ENCODE measurements at places on chromosomes 4 and X.
A peak's percentile ranks its signal among the peaks of the same experiment; 100 is the strongest.

GRCh38 chr4:102819588-102820365 lies 7.6 kb downstream of the UBE2D3 start:
- DNase-seq: peak; percentile 15

DNA sequence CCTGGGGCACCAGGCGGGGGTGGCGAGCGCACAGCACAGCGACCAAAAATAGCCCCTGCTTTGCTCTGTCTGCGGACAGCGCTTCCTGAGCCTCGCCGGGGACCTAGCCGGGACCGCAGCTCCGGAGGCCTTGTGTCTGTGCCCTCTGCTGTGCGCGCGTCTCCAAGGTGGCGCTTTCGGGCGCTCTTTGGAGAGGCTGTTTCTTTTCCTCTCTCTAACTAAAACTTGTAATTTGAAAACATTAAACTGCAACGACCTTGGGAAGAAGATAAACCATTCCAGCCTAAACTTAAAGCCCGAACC lies 3.4 kb downstream of the ARX start:
- no peak for DNase-seq

DNA sequence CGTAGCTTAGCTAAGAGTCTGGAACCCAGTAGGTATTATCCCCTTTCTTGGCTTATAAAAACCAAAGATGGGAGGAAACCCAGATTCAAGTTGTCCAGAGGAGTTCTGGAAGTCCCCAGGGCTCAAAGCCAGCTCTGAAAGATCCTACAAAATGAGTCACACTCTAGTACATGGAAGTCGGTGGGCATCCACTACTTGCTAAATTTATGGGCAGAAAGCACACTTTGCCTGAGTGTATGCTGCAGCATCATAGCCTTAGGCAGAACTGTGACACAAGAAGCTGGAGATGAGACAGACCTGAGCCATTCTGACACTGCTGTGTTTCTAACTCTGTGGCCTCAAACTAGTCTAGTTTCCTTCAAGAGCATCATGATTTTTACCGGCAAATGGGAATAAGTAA lies 429.3 kb downstream of the AFF2 start:
- DNase-seq: no peak

- no peak for DNase-seq
Measured at GRCh38 chr4:20723019-20723418, 22.8 kb downstream of the PACRGL start.

GRCh38 chr4:120509222-120509621 lies 413.3 kb downstream of the PRDM5 start:
- no peak for DNase-seq

DNA sequence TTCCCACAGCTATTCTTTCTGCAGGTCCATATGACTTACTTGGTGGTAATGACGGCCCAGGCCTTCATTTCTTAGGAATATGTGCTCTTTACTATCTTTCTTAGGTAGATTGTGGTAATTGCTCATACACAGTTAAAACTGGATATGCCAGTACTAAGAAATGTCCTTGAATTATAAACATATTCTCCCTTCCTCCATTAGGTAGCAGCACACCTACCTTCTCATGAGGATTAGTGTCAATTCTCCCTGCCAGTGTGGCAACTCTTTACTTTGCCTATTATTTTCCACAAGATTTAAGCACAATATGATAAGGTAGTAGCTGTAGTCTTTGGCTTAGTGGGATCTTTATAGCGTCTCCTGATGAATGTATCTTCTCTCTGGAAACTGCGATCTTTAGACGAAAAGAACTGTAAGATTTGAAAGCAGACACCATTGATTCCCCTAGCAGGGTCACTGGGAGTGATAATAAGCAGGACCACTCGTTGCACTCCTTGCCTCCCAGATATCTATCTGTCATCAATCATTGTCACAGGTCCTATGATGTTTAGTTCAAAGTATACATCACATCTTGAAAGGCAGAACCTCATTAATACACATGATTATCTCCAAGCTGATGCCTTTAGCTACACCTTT lies 1240.7 kb downstream of the C4orf33 start:
- no peak for DNase-seq

GRCh38 chrX:134484039-134484438 lies 24.1 kb downstream of the HPRT1 start:
- DNase-seq: no peak

DNA sequence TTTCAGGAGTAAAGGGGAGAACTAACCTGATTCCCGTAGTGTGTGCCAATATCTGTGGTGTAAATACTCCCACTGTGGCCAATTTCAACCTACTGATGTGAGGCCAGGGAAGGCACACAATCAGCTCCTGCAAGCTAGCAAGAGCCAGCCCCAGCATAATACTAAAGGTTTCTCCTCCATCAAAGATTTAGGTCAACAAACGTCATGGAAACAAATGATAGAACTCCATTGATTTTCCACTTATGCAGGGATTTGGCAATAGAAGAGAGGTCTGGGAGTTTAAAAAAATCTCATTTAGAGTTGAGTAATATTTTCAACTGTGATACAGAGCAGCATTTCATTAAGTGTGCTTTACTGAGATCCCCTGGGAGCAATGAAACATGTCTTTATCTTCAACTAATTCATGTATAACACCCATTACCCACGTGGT lies 15.8 kb upstream of the VEGFD start:
- DNase-seq: no peak

DNA sequence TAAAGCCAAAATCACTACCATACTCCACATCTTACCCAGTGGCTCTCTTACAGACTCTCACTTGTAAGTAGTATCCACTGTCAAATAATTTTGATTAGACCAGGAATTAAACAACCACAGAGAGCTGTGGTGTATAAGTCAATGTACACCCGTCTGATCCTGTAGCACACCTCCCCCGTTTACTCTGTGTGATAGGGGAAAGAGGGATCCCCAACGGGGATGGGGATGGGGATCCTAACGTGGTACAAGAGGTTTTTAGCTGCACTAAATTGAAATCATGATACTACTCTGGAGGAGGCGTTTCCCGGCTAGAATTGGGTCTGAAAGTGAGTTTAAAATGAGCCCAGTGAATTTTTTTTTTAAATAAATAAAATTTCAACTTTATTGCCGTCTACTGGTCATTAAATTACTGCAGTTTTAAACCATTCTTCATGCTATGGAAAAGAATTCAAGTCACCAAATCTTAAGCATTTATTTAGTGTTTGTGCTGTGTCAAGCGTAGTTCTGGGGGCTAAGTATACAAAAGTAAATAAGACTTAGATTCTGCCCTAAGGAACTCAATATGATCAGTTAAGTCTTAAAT lies 76.6 kb downstream of the INTS12 start:
- DNase-seq: no peak

DNA sequence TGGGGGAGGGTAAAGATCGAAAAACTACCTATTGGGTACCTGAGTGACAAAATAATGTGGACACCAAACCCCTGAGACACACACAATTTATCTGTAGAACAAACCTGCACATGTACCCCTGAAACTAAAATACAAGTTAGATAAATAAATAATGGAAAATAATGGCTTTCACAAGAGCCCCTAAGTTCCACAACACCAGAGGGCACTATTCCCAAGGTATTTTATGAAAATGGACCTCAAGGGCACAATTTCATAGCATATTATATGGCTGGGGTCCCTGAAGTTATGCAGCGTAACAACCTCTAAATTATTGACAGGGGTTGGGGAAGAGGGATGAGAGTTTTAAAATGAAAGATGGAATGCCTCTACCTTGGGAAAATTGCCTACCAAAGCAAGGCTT lies 81.3 kb upstream of the TMEM33 start:
- no peak for DNase-seq

GRCh38 chrX:151821226-151821625 lies 86.7 kb downstream of the CNGA2 start:
- DNase-seq: no peak

GRCh38 chrX:9770319-9770718 lies 4.7 kb upstream of the GPR143 start:
- DNase-seq: no peak

DNA sequence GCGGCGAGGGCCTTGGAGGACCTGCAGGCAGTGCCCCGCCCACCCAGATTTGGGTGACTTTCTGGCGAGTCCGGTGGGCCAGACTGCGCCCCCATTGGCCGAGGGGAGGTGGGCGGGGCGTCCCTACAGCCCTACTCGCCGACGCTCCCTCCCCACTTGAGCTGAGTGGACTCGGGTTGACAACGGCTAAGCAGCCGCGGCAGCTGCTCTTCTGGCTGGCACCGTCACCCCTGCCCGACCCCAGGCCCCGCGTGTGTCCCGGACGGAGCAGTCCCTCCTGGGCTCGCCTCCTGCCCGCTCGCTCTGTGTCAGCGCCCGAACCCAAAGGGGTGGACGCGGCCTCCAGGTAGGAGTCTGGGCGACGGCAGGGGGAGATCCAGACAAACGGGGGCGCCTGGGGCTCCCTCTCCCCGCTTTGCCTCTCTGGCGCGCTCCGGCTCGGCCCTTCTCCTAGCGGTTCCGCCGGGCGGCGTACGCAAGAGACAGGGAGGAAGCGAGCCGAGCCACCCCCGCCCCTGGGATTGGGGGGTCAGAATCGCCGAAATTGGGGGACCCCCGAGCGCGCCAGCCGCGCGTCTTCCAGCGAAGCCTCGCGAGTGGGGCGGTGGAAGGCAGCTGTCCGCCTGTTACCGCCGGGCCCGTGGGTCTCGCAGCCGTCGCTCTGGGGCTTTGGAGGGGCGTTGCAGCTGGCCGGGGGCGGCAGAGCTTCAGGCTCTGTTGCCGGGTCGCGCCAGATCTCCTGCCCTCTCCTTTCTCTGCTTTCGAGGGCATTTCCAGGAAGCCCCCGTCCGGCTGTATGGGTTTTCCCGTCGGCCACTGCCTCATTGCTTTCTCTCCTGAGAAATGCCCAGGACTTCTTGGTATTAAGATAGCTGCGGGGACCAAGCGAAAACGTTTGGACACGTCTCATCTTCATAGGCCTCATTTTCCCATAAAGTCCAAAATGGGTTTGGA lies 46.3 kb downstream of the STARD8 start:
- no peak for DNase-seq

DNA sequence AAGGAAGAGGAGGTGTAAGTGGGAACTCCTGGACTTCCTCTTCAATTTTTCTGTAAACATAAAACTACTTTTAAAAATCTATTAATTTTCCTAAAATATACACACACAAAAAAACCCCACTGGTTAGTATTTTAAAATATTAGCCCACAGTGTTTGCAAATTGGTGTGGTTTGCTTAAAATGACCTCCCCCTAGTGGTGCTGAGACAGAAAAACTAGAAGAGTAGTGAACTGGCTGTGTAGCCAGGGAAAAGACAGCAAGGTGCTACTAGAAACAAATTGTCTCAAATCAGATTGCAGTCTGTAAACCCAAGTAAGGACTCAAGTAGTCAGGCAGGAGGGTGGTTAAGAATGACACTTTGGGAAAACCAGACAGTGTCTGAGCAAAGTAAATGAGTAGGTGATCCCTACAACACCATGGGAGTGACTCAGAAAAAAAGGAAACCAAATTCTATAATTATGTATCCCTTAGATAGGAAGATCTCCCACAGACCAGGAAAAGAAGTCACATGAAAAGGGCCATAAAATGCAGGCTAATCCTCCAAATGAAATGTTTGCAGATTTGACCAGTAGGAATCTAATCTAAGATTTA lies 26.0 kb downstream of the AMTN start:
- no peak for DNase-seq
